Mammary epithelial cell (primary cell): ENCODE measurements at places on chromosomes 16 and 17. TPM values are rescaled to one million over a fixed set of nuclear protein-coding genes. Genes with fewer than 3 reads are reported as not detected.

DNA sequence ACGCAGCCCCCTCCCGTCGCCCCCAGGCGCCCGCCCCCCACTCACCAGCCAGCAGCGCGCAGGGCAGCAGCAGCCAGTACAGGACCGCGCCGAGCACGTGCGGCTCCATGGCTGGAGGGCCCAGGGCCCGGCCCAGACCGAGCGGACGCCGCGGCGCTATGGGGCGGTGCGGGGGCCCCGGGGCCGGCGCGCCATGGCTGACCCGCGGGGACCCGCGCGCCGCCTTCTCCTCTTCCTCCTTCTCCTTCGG lies 239 bp downstream of the PIEZO1 start:
- no peak for DNase-seq

GRCh38 chr17:73592501-73592961 lies 51.7 kb downstream of the SDK2 start:
- DNase-seq: no peak

- no peak for DNase-seq
These were observed 22.5 kb downstream of the HSBP1 start for GRCh38 chr16:83830091-83830768.

DNA sequence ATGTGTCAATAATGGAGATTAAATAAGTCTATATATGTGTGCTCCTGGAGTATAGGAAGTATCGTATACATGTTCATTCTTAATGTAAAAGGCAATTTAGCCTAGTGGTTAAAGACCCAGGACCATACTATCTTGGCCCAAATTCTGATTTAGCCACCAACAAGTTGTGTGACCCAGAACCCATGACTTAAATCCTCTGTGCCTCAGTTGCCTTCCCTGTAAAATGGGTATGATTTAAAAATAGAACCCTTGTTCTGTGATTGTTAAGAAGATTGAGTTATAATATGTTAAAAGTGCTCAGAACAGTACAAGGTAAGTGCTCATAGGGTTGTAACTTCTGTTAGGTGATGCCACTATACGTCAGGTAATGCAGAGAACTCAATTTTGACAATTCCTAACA lies 18.8 kb upstream of the BLMH start:
- no peak for DNase-seq

DNA sequence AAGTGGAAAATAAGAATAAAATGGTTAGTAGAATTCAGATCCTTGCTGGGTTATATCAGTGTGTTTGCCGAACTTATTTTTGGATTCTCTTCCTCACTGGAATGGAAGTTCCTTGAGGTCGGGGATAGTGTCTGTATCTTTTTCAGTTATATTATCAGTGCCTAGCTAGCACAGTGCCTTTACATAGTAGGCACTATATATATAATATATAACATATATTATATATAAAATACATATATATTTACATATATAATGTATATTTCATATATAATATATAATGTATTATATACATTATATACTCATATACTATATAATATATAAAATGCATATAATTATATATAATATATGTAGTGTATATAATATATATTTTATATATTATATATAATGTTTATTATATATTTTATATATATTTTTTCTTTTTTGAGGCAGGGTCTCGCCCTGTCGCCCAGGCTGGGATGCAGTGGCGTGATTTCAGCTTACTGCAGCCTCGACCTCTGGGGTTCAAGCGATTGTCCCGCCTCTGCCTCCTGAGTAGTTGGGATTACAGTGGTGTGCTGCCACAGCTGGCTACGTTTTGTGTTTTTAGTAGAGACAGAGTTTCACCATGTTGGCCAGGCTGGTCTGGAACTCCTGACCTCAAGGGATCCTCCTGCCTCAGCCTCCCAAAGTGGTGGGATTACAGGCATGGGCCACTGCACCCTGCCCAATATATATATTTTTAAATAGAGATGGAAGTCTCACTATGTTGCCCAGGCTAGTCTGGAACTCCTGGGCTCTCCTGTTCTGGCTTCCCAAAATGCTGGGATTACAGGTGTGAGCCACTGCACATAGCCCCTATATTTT lies 3.2 kb downstream of the NFATC3 start:
- no peak for DNase-seq

- no peak for DNase-seq
These were observed 637 bp downstream of the DHRS11 start for GRCh38 chr17:36592316-36592715.

DNA sequence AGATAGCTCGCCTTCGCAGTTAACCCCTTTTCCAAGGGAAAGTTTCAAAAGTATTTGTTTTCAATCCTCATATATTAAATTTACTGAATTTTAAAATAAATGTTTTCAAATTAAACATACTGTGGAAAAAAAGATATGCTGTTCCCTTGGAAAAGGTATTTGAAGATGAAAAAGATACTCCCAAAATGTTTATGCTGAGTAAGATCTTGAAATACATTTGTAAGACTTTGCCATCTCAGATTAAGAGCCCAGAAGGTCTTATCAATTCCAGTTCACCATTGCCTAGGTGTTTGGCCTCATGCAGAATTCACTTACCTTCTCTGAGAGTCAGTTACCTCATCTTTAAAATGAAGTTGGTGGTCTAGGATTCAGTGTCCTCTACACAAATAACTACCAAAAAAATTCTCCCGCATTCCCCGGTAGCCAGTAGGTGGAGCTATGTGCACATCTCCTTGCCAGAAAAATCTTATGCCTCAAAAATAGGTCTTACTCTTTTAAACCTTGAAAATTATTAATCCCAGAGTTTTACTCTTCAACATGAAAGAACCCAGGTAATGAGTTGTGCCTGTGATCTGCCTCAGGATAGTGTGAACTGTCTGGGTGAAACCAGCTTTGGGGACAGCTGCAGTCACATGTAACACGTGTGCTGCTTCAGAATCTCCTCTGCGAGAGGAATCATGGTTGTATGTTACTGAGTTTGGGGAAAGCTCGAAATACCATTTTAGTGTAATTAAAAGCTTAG lies 178.3 kb downstream of the MRTFB start:
- peak; percentile 11 for DNase-seq

- peak; percentile 29 for DNase-seq
These were observed 331.5 kb downstream of the CBLN1 start for GRCh38 chr16:48950184-48950583.

GRCh38 chr17:83057397-83057761 lies 22.0 kb upstream of the METRNL start:
- no peak for DNase-seq

DNA sequence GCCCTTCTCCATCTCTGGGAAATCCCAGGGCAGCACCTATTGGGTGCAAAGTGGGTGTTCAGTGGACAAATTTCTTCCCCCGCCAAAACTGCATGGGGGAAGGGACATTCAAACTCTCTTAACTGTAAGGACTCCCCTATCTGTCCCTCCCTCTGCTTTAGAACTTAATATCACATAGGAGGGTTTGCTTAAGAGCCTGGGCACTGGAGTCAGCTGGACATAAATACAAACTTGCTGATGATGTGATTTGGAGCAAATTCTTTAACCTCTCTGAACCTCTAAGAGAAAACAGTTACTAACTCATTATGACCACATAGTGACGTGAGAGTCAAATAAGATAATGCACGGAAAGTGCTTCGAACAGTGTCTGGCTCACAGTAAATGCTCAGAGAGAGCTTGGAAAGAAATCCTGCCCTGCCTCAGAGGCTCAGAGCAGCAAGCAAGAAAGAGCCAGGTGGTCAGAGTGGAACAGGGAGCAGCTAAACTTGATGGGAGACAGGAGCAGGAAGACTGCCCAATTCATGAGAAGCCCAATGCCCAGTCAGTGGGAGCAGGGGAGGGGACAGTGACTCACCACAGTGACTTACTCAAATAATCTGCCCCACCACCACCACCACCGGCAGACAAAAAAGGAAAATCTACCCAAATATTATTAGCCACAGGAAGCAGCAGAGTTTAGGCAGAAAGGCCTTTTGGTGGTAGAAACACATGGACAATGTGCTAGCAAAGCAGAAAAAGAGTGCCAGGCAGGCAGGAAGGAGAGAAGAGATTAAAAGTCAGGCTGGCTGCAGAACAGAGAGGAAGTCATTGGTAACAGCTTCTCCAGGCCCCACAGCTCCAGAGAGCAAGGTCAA lies 23.9 kb upstream of the CCL1 start:
- no peak for DNase-seq

DNA sequence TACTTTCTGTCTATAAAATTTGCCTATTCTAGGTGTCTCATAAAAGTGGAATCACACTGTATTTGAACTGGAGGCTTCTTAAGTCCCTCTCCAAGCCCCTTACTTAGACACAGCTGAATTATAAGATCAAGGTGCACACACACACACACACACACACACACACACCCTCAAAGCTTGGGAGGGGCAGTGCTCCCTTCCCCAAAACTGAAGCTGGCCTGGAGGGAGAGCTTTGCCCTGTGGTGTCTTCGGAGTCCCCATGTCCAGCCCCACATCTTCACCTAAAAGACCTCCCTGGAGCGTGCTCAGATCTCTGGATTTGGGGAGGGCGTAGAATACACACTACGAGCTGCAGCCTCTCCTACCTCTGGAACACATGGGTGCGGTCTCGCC lies 828 bp downstream of the EMP2 start:
- peak; percentile 21 for DNase-seq

GRCh38 chr16:80631581-80631980 lies 90.8 kb downstream of the DYNLRB2 start:
- no peak for DNase-seq

DNA sequence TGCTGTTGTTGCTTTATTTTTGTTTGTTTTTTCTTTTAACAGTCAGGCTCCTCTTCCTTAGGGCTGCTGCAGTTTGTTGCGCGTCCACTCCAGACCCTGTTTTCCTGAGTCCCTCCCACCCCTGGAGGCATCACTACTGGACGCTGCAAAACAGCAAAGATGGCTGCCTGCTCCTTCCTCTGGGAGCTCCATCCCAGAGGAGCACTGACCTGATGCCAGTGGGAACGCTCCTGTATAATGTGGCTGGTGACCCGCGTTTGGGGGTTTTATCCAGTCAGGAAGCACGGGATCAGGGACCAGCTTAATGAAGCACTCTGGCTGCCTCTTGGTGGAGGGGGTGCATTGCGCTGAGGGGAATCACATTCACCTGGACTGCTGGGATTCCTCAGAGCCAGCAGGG lies 1005.6 kb downstream of the CDH8 start:
- no peak for DNase-seq

DNA sequence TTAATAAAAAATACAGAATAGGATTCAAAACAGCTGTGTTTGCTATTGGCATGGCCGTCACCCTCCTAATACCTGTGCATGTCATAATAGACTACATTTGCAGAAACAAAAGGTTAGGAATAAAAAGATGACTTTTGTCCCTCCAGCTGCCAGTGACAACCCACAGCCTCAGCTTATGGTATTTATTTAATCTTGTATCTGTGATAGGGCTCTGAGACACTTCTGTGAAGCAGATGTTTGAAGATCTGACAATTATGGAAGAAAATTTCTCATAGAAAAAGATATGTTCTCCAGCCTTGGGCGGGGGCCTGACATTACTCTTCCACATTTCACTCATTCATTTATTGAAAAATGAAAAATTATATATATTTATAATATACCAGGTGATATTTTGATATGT lies 62.2 kb downstream of the PITPNC1 start:
- DNase-seq: no peak

- DNase-seq: peak; percentile 33
These were observed 62.0 kb upstream of the NUDT7 start for GRCh38 chr16:77660311-77660710.

- peak; percentile 91 for DNase-seq
These were observed 22.6 kb upstream of the NF1 start for GRCh38 chr17:31072186-31072585.

DNA sequence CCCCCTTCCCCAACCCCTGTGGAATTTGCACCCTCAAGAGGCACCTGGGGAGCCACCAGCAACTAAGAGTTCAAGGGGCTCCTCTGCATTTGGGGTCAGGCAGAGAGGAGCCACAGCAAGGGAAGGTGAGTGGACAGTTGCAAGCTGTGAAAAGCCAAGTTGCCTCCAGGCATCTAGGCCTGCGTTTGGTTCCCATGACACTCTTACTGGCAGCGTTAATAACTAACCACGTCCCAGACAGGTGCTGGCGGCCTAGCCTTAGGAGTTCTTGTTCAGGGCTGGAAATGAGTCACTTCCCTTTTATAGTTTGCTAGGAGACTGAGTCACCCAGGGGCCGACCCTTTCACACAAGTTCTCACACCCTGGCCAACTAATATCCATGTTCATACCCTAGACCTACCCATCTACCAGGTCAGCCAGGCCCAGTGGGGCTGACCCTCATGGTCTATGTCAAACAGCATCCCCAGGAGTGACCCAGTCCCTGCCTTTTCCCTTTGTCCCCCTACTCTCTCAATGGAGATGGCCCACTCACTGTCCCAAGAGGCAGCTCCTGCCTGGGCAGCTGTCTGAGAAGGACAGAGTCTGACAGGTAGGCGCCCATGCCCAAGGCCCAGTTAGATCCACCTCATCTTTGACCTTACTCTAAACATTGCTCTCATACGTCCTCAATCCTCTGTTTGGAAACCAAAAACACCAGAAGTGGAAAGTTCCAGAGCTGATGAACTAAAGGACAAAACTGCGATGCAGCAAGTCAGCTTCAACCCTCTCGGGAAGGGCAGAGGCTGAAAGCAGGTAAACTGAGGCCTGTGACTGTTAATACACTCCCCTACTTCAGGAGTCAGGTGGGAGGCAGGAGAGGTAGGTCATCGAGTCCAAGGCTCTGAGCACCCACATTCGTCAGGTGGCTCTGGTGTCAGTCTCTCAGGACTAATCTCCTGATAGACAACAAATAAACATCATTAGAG lies 300.6 kb downstream of the SOX9 start:
- DNase-seq: peak; percentile 98

GRCh38 chr17:77456951-77457548 lies 316.3 kb downstream of the SEC14L1 start:
- no peak for DNase-seq

- no peak for DNase-seq
These were observed 1.7 kb upstream of the HSBP1 start for GRCh38 chr16:83806036-83806435.

DNA sequence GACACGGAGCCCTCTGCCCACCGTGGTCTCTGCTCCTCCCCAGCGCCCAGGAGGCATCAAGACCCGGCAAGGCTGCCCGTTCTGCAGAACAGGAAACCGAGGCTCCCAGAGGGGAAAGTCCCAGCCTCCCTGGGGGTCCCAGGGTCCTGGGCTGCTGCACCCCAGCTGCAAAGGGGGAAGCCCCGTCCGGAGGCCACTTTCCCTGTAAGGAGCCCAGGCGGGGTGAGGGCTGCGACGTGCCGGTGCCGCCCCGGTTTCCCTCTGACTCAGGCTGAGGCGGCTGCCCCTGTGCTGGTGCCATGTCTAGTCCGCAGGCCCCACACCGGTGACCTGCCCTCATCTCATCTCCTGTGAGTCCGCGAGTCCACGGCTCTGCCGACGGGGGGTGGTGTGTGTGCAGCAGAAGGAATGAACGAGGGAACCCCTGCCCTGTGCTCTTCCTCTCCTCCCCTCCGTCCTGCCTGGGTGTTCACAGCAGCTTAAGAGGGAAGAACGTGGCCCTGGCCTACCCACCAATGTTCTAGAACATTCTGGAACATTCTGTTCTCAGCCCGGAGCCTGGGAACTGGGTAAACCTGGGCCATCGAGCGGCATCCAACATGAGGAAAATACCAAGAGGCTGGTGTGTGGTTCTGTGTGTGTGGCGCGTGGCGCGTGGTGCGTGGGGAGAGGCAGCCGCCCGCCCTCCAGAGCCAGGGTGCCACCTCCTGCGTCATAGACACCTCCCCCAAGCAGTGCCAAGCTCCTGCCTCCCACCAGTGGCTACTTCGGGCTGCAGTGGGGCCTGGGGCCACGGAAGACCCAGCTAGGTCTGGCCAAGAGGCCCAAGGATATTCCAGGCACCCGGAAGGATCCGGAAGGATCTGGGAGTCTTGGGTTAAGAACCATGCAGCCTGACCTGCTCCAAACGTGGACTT lies 7.0 kb upstream of the CBFA2T3 start:
- no peak for DNase-seq

Gene SEPTIN12
- not detected for polyA plus RNA-seq

Gene CBFA2T3
- 0.09 TPM for polyA plus RNA-seq

Gene MYO1C
- polyA plus RNA-seq: 98.8 TPM

Gene TBC1D3C
- not detected for polyA plus RNA-seq

Gene KRT32
- polyA plus RNA-seq: 0.23 TPM

Gene ZFPM1
- polyA plus RNA-seq: 0.90 TPM
